Islet precursor cell (in vitro differentiated cells): ENCODE measurements at places on chromosomes 5 and 9.

- DNase-seq = no peak
Measured at GRCh38 chr5:1104327-1105006, 7.4 kb downstream of the SLC12A7 start.

DNA sequence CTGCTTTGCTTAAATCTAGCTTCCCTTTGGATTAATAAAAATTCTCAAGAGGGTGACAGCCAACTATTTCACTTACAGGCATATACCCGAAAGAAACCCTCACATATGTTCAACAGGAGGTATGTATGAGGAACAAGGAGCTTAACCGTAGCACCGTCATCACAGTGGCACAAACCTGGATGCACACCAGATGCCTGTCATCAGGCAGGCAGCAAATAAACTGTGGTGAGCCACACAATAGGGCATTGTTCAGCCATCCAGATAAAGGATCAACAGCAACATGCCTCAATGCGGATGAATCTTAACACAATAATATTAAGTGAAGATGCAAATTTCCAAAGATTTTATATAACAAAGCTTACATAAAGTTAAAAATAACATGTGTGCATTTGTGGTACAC lies 5.5 kb upstream of the TNFSF15 start:
- DNase-seq = peak; percentile 75

- DNase-seq = no peak
Measured at GRCh38 chr9:108637340-108637739, 218.4 kb downstream of the ACTL7B start.

DNA sequence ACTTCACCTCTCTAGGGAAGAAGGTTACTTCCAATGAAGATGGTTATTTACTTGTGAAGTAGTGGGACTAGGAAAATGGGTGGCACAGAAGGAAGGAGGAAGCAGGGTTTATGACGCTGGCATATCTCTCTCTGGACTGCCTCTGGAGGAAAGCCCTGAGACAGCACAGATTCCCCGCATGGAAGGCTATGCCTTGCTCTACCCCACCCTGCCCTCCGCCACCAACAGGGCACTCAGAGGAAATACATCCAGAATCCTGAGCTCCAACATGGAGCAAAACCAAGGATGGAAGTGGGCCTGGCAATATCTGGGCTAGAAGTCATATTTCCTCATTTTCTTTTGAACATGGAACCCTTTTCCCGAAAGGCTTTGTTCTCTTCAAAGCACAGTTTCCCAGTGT lies 346.9 kb downstream of the ZSWIM6 start:
- DNase-seq = peak; percentile 72

DNA sequence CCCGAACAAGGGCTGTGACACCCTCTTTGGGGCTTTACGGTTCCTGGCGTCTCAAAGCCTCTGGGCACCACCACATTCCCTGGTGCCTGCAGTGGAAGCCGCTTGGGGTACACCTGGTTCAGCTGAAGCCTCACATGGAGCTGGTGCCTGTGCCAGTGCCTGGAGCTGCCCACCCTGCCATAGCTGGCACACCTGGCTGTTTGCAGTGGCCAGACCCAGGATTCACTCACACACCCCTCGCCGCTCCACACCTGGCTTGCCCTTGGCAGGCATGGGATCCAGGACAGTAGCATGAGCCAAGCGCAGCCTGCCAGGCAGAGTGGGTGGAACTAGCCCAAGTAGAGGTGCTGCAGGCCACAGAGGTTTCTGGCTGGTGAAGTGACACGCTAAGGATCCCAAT lies 641.8 kb downstream of the TLE4 start:
- DNase-seq = no peak

DNA sequence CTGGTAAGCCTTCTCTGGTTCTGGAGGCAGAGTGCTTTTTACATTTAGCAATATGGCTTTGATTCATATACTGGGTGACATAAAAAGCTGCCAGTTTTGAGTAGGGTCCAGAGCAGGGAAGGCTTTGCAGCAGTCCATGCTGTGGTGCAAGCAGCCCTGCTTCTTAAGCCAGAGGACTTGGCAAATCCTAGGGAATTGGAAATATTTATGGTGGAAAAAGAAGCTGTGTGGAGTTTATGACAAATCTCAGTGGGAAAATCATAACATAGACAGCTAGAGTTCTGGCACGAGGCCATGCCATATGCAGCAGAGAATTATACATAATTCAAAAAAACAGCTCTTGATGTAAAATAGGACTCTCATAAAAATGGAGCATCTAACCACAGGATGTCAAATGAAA lies 536.4 kb downstream of the RASEF start:
- no peak for DNase-seq

DNA sequence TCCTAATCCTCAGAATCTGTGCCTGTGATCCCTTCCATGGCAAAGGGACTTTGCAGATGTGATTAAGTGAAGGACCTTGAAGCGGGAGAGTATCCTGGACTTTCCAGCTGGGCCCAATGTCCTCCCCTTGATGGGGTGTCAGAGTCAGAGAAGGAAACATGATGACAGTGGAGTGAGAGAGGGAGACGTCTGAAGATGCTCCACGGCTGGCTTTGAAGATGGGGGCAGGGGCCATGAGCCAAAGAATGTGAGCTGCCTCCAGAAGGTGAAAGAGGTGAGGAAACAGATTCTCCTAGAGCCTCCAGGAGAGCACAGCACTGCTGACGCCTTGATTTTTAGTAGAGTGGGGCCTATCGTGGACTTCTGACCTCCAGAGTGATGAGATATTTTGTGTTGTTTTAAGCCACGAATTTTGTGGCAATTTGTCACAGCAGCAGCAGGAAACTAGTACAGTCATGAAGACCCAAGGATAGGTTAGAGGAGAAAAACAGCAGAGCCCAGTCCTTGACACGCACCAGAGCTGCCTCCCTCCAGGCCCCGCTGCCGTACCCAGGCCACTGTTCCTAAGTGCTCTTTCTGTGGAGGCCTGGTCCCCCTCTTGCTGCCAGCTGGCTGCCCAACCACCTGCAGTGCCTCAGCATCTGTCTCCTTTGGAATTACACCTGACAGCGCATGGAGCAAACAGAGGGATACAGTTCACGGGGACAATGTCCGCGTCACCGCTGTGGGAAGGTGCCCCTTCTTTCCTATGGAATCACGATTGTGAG lies 78.1 kb downstream of the MACROH2A1 start:
- peak; percentile 26 for DNase-seq

DNA sequence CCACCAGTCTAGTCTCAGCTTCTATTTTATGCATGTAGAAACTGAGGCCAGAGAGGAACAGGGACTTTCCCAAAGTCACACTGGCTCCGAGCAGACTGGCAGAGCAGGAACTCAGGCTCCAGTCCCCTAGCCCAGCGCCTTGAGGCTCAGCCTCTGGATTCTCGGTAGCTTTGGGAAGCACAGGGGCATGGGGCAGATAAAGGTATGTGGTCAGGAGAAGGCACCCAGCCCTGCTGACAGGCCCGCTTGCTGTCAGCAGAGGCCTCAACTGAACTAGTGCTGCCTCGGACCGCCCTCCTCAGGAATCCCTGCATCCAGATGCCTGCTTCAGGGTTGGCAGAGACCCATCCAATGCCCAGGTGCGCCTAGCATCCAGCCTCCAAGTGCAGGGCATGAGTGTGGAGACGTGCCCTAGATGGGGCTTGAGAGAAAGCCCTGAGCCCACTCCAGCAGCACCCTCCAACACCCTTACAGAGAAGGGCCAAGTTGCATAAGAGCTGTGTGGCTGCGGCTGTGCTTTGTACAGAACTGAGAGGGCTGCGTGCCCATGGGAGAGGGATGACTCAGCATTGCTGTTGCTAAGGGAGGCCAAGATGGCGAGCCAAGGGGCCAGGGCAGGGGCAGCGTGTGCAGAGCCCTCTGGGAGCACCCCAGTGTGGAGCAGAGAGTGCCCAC lies 168.6 kb downstream of the MACROH2A1 start:
- no peak for DNase-seq

- no peak for DNase-seq
Measured at GRCh38 chr9:127293767-127294166, 29.2 kb downstream of the GARNL3 start.

- peak; percentile 66 for DNase-seq
Measured at GRCh38 chr5:118611332-118611945, 376.9 kb downstream of the DTWD2 start.

DNA sequence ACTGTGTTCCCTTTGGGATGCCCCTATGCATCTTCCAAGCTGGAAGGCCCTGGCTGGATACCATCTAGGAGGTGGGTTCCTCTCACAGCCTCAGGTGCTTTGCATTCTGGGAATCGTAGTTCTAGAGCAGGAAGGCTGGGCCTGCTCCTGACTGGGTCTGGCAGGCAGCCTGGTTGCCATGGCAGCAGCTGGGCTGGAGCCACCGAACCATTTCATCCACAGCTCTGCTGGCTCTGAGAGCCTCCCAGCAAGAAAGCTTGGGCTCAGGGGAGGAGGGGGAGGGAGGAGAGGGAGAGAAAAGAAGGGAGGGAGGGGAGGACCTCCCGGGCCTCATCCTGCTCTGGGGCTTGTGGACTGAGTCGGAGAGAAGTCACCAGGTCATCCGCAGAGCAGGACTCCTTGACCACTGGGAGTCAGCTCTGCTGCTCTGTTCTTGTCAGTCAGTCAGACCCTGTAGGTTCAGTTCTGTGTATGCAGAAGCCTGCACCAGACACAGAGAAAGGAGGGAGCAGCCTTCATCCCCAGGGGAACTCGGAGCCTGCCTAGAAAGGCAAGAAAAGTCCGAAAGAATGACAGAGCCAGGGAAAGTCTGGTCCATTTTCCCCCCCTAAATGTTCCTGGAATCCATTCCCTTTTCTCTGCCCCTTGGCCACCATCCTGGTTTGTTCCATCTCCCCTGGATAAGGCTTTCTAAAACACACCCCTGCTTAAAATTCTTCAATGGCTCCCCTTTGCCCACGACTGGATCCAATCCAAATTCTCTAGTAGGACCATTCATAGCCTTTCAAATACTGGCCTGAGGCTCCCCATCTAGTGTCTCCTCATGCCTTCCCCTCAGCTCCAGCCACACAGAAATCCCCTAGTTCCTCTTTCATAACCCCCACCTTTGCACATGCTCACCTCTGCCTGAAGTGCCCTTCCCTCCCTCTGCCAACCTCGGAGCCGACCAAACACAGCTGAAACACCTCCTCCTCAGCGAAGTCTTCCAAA lies 65.4 kb upstream of the ARAP3 start:
- DNase-seq = peak; percentile 89

DNA sequence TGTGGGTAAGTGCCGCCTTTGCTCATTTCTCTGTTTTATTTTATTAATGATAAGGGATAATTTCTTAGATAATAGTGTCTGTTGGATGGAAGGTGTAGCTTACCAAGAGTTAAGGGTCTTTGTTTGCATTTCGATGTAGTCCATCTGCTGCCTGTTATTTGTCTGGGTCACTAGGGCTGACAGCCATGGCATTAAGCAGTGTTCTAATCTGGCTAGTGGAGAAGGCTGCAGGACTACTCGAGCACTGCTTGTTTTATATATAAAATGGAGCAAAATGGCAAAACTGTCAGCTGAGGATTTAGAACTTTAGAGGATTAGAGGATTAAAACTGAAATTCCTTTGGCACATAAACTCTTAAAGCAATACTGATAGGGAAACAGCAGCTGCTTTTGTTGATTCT lies 67.5 kb downstream of the C7 start:
- no peak for DNase-seq

GRCh38 chr5:37789991-37790390 lies 49.9 kb downstream of the GDNF start:
- no peak for DNase-seq

- DNase-seq = no peak
Measured at GRCh38 chr9:34825775-34826174, 115.8 kb upstream of the CCL21 start.

DNA sequence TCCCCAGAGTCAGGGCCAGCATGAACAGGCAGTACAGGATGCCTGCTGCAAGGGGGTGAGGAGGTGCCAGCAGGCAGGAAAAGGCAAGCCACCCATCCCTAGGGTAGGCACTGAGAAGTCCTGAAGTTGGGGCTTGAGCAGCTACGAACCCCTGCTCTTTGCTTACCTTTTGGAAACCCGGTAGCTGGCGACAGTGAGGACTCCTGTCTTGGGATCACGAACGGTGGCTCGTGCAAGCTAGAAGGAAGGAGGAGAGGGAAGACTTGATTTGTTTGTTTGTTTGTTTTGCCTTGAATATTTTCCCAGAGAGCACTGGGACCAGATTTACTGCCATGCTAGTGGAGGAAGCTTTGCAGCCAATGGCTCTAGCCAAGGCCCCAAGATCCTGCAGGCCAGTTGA lies 23.7 kb downstream of the P4HA2 start:
- DNase-seq = peak; percentile 37

- DNase-seq = no peak
Measured at GRCh38 chr5:68304421-68305052, 89.0 kb downstream of the PIK3R1 start.

DNA sequence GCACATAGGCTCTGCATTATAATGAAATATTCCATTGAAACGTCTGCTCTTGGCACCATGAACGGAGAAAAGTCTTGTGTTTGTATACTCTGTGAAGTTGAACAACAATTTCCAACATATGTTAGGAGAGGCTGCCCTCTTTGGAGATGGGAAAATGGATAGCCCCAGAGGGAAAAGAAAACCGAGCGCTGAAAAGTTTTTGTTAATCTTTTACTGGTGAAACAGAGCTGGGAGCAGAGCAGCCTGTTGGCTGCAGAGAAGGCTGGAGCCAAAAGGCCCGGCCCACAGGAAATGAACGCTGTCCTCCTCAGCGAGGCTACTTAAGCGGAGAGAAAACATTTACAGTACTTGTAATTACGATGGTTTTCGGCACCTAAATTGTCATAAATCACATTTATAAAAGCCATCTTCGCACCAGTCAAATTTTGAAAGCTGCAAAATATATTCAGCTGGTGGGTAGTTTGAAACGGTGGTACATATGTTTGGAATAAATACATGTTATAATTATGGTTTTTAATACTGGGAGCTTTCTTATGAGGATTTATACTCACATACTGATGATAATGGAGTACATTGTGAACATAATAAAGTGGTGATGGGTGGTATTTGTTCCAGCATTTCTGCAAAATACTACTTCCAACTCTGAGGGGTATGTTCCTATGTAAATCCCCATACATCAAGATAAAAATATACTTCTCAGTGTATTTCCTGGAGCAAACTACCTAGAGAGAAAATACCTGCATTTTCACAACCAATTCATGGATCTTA lies 129.6 kb upstream of the CNTLN start:
- DNase-seq = peak; percentile 58
